Spinal cord (tissue), 10 donors: ENCODE measurements at places on chromosomes 3 and 15. TPM values are rescaled to one million over a fixed set of nuclear protein-coding genes. Genes with fewer than 3 reads are reported as not detected.

ANKDD1A gene
- polyA plus RNA-seq = 12.1 TPM

KCNMB3 gene
- polyA plus RNA-seq = 6.3 TPM

CLDN16 gene
- 0.41 TPM for polyA plus RNA-seq

GP9 gene
- polyA plus RNA-seq = 0.30 TPM

TGM5 gene
- polyA plus RNA-seq = not detected

ARGFX gene
- polyA plus RNA-seq = not detected

ARPP21 gene
- 58.4 TPM for polyA plus RNA-seq

TMEM42 gene
- polyA plus RNA-seq = 24.2 TPM

PARP15 gene
- 0.44 TPM for polyA plus RNA-seq

MUC13 gene
- polyA plus RNA-seq = not detected

SPESP1 gene
- 3.2 TPM for polyA plus RNA-seq

PIERCE2 gene
- polyA plus RNA-seq = 8.6 TPM

GPX1 gene
- 190 TPM for polyA plus RNA-seq

FGD5 gene
- 12.0 TPM for polyA plus RNA-seq

DNAH1 gene
- 12.9 TPM for polyA plus RNA-seq

GP5 gene
- polyA plus RNA-seq = 0.25 TPM

MINDY4B gene
- 0.27 TPM for polyA plus RNA-seq
